DMS153 (cell line): ENCODE measurements at places on chromosomes 7 and 10.

DNA sequence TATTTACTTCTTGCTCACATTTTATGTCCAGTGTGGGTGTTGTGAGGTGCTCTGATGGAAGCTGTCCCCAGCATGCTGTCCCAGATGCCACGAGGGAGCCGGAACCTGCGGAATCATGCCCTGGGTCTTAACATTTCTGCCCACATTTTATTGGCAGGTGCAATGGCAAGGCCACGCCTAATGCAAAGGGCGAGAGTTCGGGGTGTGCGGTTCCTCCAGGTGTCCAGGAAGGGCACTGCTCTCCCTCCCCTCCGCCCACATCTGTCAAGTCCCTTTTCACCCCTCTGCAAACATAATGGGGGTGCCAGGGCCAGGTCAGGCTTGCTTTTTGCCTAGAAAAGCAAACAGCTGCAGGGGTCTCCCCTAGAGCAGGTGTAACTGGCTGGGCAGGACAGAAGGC is 16.4 kb downstream of the PDAP1 start:
- DNase-seq = no peak

- DNase-seq = no peak
These were observed 27.2 kb downstream of the WDFY4 start for GRCh38 chr10:48711830-48712229.

- no peak for DNase-seq
These were observed 237.3 kb upstream of the PITRM1 start for GRCh38 chr10:3409928-3410327.

DNA sequence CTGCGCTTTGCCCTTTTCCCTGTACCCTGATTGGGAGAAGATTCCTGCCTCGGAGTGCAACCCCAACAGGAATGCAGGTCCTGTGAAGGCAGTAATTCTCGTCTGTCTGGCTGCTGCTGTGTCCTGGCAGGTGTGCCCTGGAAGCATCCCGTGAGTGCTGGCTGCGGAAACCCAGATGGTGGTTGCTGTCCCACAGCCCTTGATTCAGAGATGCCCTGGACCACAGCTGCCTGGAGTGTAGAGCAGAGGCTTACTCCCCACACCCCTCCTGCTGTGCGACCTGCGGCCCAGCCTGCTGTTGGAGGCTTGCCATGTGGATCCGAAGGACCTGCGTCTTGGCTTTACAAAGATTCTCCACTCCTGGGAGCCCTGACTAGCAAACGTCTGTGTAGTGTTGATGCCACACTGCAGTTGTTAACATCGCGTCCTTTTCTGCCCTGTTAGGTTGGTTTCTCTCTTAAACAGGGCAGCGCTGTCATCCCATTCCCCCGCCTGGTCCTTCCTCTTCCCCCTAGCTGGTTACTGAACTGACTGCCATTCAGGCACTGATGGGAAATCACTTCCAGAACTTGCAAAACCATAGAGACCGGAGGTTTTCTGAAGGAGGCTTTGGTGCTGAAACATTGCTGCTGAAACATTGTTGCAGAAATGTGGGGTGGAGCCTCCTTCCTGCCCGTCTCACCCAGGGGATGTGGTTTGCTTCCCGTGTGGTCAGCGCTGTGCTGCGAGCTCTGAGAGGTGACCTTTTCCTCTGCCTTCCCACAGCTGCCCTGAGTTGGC is 53.3 kb downstream of the DNAJB6 start:
- DNase-seq = no peak

GRCh38 chr7:11193888-11194287 is 220.2 kb downstream of the PHF14 start:
- DNase-seq = no peak

DNA sequence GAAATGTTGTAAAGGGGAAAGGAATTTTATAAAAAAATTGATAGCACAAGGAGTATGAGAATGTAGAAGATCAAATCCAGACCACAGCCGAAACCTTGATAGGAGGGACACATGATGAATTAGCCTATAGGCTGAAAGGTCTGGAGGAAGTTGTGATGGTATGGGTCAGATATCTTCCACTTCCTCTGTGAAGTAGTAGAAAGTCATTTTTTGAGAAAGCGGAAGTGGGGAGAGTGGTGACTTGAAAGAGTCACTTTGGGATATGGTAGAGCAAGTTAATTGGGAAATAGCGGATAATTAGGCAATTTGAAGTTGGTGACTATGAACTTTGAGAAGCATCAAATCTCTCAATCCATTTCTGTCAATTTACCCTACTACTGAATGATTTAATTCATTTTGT is 99.4 kb downstream of the GRM8 start:
- DNase-seq = no peak
